ENCODE measurements at places on chromosomes 13 and 19.

DNA sequence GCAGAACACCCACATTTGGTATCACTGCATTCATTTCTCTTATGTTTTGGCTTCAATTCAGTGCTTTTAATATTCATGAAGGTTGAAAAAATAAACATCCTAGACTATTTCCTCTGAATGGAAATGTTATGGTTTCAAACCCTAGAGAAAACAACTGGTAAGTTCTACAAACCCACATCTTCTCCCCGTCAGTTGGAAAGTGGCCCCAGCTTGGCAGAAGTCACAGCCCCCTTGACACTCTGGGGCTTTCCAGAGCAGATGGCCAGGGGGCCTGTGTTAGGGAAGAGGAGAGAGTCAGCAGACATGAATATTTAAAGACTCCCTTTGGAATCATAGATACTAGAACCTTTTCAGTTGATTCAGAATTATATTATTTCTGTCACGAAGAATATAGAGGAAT lies 123.9 kb downstream of the SHISA2 start:
- no peak for DNase-seq

DNA sequence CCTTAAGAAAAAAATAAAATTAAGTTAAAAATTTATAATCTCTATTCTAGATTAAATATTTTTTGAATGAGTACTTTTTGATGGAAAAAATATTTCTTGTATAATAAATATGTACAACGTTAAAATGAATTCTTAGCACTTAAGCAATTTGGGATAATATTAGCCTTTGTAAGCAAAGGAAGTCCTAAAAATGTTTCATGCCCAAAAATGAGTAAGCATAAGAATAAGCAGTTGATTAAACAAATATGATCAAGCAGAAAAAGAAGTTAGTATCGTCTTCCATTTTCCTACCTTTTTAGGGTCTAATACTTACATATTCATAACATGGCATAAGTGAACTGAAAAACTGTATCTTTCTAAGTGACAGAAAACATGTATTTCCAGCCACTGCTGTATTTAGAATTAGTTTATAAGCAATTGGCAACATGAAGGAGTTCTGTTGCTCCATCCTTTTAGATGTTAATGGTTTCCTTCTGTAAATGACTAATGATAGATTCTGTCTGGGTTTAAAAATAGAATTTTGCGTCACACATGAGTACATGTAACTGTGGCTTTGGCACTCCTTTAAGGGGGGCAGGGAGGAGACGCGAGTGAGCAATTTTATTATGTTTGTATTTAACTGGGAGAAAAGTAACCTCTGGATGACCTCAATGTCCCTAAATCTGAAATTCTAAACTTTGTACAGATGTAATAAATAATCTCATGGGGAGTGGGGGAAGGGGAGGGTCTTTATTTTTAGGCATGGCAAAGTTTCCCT lies 237.4 kb downstream of the RGCC start:
- DNase-seq = no peak

GRCh38 chr13:51614350-51614786 lies 30.1 kb downstream of the WDFY2 start:
- no peak for DNase-seq

GRCh38 chr13:33690354-33690753 lies 127.6 kb upstream of the RFC3 start:
- no peak for DNase-seq
